Right ventricle myocardium superior (tissue), 1 donor: ENCODE measurements at places on chromosomes 12 and 14.

- no peak for DNase-seq
Measured at GRCh38 chr14:23349156-23349845, 3.4 kb downstream of the SLC22A17 start.

DNA sequence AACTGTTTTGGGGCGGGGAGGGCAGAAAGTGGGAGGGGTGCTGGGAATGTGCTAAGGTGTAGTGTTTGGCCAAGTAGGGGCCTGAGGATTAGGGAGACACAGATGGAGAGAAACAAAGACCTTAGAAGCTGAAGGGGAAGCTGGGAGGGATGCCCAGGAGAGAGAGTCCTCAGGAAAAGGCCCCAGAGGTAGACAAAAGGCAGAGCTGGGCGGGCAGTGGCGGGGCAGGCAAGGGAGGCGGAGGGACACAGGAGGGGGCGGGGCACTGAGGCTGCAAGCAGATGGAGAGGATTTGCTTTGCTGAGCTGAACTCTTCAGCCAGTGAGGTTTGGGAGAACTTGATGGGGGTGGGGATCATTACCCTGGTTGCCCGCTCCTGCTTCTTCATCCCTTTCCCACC lies 2.8 kb downstream of the PTMS start:
- peak; percentile 75 for DNase-seq

GRCh38 chr12:102871014-102871413 lies 46.0 kb downstream of the PAH start:
- DNase-seq = no peak

- DNase-seq = no peak
Measured at GRCh38 chr14:101451166-101451565, 110.1 kb upstream of the DIO3 start.

DNA sequence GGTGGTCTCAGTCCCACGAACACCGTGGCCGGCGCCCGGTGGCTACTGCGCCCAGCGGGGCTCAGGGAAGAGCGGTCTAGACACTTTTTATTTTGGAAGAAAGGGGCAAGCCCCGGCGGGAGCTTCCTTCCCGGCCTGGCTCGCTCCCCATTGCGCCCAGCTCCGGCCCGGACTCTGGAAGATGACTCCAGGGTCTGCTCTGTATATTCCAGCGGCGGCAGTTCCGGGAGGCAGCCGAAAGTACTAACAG lies 225.1 kb upstream of the CRY1 start:
- DNase-seq = peak; percentile 46

GRCh38 chr14:92469515-92469914 lies 44.1 kb upstream of the RIN3 start:
- DNase-seq = no peak

DNA sequence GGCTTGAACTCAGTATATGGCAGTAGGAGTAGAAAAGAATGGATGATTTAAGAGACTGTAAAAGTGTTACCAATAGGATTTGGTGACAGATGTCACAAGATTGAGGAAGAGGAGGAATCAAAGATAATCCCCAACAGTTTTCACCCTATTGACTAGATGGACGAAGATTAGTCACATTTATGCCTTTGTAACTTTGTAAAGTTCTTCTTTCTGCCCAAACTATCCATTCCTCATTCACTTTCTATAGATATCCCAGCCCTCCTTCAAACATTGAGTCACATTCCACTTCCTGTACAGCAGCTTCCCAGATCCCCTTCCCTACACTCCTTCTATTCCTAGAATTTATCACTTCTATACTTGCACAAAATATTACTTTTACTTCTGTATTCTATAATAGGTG lies 207.9 kb downstream of the BTG1 start:
- DNase-seq = no peak

- DNase-seq = no peak
Measured at GRCh38 chr14:89466484-89466883, 49.5 kb upstream of the FOXN3 start.

DNA sequence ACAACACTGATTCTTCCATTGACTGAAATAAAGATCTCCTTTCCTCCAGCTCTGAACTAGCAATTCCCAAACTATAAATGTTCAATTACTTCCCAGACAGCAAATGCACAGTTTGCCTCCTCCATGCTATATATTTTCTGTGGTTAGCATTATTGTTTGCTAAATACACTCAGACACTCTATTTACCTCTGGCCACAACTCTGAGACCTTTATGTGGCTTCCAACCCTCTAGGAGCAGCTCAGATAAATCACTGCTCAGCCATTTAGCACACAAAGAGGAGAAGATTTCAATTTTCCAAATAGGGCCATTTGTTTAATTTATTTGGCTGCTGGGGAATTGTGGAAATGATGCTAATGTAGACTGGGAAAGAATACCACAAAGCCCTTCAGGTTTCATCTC lies 202.0 kb downstream of the SPTSSA start:
- no peak for DNase-seq

DNA sequence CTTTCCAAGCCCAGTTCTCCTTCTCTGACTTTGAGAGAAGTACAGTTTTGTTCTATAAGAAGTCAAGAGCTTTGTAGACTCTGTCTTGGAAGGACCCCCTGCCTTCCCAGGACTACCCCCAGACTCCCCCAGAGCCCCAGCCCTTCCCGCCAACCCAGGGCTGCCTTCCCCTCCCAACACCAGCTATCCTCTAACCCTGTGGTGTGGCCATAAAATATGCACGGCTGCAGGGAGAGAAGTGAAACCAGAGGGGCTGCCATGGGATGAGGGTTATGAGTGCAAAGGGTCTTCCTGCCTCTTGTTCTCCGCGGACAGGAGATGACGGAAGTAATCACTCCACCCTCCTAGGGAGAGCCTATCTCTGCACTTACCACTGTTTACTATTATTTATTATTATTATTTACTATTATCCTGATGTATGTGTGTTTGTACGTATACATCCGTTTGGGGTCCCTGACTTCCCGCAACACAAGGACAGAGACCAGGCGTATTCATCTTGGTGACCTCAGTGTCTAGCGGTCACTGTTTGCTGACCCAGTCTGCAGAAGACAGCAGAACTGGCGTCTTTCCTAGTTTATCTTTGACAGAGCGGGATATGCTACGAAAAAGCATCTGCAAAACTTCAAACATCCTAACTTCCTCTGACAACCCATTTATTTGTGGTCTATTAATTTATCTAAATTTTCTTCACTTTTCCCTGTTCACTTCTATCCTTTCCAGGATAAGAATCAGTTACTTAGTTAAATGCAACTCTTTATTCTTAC lies 3.5 kb upstream of the SCNN1A start:
- no peak for DNase-seq

DNA sequence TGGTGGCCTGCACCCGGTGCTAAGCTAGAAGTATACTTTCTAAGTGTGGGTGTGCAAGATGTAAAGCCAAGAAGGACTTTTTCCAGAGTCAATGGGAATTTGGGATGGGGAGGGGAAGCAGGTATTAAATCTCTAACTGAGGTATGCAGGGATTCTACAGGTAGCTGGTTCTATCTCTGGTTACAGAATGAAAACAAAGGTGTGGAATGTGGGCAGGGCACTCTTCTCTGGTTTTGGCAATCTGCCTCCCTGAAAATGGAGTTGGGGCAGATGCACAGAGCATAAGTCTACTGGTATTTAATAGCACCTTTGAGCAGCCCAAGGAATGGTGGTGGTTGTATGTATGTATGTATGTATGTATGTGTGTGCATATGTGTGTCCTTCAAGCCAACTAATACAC lies 66.7 kb upstream of the PPP1R12A start:
- DNase-seq = no peak

GRCh38 chr14:63578300-63578699 lies 35.1 kb upstream of the PPP2R5E start:
- DNase-seq = no peak

DNA sequence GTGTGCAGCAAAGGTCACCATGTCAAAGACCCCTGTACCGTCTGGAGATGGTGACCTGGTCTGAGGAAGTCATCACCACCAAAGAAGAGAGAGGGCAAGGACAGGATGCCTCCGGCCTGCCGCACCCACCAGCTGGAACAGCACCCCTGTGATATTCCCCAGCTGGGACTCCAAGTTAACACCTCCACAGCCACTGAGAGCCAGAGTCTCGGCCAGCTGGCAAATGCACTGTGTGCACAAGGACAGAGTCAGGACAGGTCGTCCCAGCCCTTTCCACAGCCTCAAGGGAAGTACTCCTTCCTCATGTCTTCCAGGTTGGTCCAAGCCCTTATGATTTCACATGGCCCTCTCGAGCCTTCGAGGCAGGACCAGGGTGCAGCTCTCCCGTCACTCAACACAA lies 19.3 kb upstream of the FKBP4 start:
- peak; percentile 65 for DNase-seq

DNA sequence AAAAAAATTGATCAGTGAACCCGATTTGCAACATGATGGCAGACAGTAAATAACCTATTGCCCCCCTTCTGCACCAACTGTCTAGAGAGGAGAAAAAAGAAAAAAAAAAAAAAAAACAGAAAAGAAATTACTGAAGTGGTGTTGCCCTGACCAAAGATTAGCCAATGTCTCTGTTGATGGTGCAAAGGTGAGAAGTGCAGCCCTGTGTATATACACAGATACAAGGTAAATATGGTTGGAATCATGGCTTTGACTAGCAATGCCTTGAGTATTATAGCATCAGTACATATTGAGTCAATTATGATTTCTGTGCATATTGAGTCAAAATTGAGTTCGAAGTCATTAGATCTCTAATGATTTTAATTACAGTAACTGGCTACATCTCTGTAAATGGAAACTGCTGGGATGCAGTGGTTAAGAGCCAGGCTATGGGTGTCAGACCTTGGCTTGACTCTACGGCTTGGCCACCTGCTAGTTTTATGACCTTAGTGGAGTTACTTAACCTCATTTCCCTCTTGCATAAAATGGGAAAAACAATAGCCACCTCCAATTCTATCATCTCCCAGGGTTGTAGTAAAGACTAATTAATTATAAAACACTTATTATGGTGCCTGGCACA lies 51.0 kb downstream of the EGLN3 start:
- no peak for DNase-seq

DNA sequence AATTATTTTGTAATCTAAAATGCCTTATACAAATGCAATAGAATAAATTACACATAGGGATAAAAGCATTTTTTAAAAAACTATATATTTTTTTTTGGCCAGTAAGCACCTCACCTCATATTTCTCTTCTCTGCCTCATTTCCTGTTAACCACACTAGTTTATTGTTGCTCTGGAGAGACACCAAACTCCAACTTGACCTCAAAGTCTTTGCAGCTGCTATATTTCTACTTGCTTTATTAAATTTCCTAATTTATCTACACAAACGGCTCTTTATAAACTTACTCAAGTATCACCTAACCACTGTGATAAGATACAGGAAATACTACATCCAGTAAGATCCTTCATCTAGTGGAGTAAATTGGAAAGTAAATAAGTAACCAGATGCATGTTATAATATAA lies 622.3 kb downstream of the C12orf50 start:
- no peak for DNase-seq

GRCh38 chr12:51323317-51323960 lies 535 bp downstream of the BIN2 start:
- DNase-seq = no peak

DNA sequence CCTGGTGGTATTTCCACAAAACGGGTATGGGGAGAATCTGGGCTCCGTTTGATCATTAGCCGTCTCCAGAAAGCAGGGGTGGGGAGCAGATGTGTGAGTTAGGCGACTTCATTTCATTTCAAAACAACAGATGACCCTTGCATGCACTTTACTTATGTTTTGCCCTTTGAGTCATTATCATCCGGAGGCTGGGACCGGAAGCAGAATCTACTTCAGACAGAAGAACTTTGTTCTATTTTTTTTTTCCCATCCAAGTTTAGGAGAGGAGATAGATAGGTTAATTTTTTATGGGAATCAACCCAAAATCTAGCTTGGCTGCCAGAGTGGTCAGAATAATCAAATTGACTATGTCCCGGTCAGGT lies 31.3 kb upstream of the CMAS start:
- DNase-seq = no peak

DNA sequence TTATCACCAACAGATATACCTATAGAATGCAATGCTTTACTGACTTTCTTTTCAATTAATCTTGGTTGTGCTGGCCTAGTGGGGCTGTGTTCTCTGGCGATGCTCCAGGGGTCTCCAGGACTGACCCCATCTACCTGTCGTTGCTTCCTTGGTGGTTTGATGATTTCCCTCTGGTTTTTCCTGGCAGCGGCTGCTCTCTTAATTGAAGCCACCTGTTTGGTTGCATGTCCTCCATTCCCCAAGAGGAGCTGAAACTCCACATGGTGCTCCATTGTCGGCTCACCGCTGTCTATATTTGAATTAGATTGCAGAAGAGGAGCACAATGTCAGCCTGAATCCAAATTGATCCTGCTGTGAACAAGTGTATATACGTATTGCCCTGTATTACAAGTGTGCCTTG lies 7.1 kb upstream of the IFNG-AS1 start:
- DNase-seq = no peak

- DNase-seq = no peak
Measured at GRCh38 chr12:114711689-114712152, 27.7 kb upstream of the TBX3 start.

- DNase-seq = no peak
Measured at GRCh38 chr14:70407621-70408020, 9.3 kb downstream of the SYNJ2BP start.

DNA sequence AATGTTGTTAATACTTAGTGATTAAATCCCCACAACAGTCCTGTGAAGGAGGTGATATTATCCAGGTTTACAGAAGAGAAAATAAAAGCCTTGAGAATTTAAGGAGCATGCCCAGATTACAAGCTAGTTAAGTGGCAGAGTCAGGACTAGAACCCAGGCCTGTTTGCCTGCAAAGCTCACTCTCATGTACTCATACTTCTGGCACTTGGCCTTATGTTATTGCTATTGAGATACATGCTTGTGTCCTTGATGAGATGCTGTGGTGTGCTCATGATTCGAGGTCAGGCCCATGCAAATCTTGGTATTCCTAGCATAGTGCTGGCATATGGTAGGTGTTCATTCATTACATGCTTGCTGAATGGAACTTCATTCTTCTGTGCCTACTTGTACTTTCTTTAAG lies 7.6 kb upstream of the EID3 start:
- no peak for DNase-seq

- DNase-seq = no peak
Measured at GRCh38 chr12:48356041-48356768, 5.5 kb upstream of the ZNF641 start.

DNA sequence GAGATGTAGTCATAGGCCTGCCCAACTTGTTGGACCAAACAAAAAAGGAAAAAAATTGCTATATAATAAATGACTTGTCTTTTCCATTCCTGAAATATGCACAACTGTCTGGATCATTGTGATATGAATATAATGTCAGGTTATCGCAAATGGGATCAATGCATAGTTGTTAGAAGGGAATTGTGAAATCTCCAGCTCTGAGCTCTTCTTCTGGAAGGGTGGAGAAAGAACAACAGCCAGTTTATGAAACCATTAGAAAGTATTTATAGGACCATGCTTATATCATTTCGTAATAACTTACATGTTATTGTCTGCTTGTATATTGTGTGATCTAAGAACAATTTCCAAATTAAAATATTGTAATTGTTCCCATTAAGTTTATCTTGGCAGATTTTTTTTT lies 35.7 kb upstream of the HIF1A start:
- DNase-seq = no peak

- DNase-seq = no peak
Measured at GRCh38 chr14:56720703-56721460, 89.4 kb downstream of the OTX2 start.
